ENCODE measurements at places on chromosomes 13 and 19.

- DNase-seq, result no peak
Measured at GRCh38 chr19:31168106-31168625, 181.1 kb downstream of the TSHZ3 start.

DNA sequence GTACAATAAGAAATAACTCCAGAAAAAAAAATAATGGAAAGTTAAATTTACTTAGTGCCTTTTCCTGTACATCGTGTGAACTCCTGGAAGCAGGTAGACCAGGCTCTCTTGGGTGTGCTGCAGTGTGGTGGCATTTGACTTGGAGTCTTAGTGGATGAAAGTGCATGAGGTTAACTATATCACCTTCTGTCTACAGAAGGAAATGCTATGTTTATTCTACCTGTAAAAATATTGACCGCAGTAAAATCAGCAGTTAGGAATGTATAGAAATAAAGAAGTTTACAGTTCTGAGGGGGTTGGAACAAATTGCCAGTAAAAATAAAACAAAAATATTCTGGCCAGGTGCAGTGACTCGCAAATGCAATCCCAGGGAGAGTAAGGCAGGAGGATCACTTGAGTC, 722.1 kb downstream of the LIG4 start:
- no peak for DNase-seq

DNA sequence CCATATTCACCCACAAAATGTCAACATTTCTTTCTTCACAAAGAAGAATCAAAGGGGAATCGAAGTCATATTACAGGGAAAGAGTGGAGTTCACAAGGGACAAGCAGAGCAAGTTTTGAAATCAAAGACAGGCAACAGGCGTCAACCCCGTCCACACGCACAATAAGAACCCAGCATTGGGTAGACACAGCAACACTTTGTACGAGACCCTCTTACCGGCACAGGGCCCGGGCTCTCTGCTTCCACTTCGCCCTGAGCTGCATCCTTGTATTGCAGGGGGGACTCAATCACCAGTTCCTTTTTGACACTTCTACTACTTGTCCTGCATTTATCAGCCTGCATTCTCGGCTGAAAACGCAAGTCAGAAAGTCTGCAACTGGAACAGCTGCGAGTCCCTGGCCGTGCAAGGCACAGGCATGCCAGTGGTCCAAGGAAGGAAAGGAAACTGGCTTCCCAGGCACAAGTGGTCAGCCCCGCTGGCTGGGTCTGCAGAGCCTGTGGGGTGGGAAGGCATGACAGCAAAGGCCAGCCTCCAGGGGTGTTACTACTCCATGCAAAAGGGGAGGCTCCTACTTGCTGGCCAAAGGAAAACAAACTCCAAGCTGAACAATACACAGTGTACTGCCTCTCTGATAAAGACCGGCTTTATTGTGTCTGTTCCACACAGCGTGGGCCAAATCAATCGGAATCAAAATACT, at the start of gene DOCK9:
Gene DOCK9 (minus strand): TSS at position 497 of the 698 bp plus-strand sequence. CDS start 155 bp downstream, at position 342.
- DNase-seq, result peak; percentile 50

- DNase-seq, result no peak
Measured at GRCh38 chr13:98377635-98378378, 199.1 kb downstream of the STK24 start.

DNA sequence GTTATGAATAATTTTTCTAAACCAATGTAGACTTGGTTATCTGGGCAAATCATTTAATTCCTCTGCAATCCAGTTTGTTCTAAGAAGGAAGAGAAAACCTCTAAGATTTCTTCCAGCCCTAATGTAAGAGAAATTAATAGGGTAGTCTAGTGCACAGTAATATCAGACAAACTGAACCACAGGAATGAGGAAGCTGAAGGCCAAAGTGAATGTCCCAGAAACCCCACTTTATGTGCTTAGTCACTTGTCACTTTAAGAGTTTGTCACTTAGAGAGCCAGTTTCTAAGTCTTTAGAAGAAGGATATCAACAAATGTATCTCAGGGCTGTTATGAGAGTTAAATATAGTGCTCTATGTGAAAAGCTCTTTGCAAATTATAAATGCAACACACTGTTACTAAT, 750.6 kb downstream of the DIAPH3 start:
- no peak for DNase-seq

- DNase-seq, result no peak
Measured at GRCh38 chr19:48111280-48111679, 663 bp upstream of the PLA2G4C start.

- DNase-seq, result no peak
Measured at GRCh38 chr13:71607575-71607974, 259.4 kb downstream of the DACH1 start.

- DNase-seq, result no peak
Measured at GRCh38 chr13:62387647-62388046, 972.0 kb upstream of the PCDH20 start.

GRCh38 chr13:42873081-42873480, 91.7 kb downstream of the FAM216B start:
- no peak for DNase-seq

GRCh38 chr19:8387688-8388611, 2.2 kb upstream of the RAB11B start:
- no peak for DNase-seq

DNA sequence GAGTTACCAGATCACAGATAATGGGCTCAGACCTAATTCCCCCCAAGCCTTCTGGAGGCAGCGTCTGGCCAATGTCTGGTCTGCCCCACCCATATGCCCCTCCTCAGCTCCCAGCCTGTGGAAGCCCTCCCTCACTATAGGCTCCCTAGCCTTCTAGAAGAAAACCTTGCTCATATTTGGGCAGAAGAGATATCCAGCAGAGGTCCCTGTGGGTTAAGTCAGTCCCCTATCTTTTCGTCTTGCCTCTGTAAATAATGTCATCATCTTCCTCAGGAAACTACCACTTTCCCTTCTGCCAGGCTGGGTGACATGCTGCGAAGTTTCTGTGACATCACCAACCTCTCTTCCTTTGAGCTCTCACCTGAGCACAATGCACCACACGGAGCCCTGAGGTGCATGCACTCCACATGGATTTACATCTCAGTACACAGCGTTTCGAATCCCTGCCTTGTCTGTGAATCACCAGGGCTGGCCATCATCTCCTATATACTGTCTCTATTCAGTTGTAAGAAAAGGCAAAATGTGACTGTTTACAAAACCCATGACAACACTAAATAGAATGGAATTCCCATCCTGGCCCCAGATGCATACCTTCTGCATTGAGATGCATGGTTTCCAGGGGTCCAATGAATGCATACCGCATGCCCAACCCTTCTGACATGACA, 112.8 kb downstream of the CRYL1 start:
- no peak for DNase-seq

Measured in smooth muscle cell of the brain vasculature (primary cell).